ENCODE measurements at places on chromosomes 7 and 10. TPM values are rescaled to one million over a fixed set of nuclear protein-coding genes. Genes with fewer than 3 reads are reported as not detected.

DNA sequence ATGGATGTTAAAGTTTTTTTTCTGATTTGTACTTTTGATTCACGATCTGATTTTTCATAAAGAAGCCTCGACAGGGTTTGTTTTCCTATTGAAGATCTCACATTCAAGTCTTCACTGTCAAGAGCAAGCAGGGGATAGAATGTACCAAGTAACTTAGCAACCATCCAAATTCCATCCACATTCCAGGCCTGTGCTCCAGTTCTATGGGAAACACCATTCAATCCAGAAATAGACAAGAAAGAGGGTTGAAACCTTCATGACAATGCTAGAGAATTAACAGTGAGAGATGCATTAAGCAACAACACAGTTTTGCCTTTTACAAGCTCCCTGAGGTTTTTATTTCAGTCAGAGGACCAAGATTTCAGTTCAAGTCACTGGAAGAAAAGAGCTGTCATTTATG lies 300.2 kb downstream of the NEBL start:
- DNase-seq = no peak

Gene VWA2
- 0.48 TPM for total RNA-seq

DNA sequence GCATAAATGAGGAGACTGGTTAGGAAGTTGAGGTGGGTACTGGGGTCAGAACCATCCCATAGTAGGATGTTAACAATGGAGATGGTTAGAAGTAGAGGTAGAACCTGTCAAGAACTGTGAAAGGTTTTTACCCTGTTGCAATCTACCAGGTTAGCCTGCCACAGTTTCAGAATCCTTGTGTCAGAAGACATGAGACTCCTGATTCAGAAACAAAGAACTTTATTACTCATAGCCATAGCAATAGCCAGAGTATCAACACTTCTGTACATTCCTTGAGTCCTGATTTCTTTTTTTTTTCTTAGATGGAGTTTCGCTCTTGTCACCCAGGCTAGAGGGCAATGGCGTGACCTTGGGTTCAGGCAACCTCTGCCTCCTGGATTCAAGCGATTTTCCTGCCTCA lies 200.9 kb downstream of the GRM3 start:
- DNase-seq = no peak

Gene VWC2
- 0.06 TPM for total RNA-seq

Gene EGR2
- total RNA-seq = 5.5 TPM

DNA sequence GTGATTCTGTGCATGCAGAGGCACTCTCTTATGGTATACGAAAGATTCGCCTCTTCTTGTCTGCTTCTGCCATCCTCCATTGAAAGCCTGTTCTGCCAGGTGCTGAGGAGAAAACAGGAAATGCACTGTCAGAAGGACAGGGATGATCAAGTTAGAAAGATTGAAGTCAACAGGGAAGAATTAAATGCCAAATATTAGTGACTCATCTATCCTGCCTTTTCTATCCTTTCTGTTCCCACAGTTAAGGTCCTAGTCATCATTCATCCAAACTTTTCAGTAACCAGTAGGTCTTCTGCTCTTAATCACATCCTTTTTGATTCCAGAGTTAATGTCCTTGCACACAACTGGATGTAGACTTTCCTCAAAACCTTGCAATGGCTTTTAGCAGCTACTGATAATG lies 4.8 kb upstream of the ZNF783 start:
- no peak for DNase-seq

Gene EPDR1
- 9.1 TPM for total RNA-seq

GRCh38 chr7:33356336-33356735 lies 227.0 kb downstream of the BBS9 start:
- DNase-seq = no peak

GRCh38 chr7:45133352-45133751 lies 21.9 kb upstream of the TBRG4 start:
- DNase-seq = no peak
